ENCODE measurements at places on chromosomes 3 and 15.

DNA sequence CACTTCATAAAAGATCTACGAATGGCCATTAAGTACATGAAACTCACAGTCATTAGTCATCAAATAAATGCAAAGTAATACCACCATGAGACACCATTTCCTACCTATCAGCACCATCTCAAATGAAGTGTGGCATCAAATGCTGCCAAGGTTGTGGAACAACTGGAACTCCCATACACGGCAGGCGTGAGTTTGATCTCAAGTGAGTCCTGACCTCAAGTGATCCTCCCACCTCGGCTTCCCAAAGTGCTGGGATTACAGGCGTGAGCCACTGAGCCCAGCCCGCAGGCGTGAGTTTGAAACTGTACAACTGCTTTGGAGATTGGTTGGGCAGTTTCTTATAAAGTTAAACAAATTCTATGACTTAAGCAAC, 28.8 kb upstream of the HDAC11 start:
- DNase-seq = peak; percentile 45

- DNase-seq = peak; percentile 57
Observed at GRCh38 chr15:57961919-57962318, 103.6 kb downstream of the ALDH1A2 start.

DNA sequence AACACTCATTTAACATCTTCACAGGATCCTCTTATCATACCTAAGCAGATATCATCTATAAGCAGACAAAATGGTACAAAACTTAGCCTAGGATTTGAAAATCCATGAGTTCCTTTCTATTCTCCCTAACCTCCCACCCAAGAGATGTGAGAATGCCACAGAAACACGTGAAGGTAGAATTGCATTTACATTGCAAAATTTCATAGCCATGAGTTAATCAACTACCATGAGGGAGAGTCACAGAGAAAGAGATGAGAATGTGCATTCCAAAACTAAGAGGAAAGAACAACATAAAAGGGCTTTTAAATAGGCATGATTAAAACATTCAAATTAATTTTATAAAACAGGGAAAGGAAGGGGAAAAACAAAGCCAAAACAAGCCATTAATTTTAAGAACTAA, 806.2 kb downstream of the NTRK3 start:
- DNase-seq = no peak

GRCh38 chr15:101461097-101461496, 28.4 kb downstream of the PCSK6 start:
- DNase-seq = no peak

GRCh38 chr3:155079468-155079745, 712 bp upstream of the MME start:
- DNase-seq = no peak

DNA sequence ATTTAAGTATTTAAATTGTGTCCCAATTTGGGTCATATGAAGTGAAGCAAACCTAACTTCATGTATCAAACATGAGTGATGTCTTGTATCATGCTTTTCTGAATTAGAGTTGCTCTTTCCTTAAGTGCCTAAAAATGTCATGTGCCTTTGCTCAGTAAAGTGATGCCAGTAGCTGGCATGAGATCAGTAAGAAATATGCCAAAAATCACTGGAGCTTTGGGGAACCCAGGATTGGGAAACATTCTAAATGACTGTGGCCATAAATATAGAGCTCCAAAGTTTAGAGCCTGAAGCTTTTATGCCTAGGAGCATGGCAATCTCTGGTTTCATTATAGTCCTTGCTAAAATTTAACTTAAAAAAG, 33.8 kb downstream of the RBMS3 start:
- no peak for DNase-seq

DNA sequence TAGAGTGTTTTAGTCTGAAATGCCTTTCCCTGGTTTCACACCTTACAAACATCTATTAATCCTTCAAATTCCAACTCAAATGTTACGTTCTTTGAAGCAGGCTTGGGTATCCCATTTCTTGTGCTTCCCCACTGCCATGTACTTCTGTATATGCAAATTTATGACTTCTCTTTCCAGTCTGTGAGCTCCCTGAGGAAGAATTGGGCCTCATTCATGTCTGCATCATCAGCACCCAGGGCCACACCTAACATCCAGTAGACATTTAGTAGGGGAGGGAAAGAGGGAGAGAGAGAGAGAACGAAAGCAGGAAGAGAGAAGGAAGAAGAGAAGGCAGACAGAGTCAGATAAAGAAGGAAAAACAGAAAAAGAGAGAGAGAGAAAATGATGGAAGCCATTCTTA, 53.3 kb upstream of the KY start:
- no peak for DNase-seq

Data from testis (tissue), 5 donors.